ELR (cell line): ENCODE measurements at places on chromosomes 7 and 10.
A peak's percentile ranks its signal among the peaks of the same experiment; 100 is the strongest.

DNA sequence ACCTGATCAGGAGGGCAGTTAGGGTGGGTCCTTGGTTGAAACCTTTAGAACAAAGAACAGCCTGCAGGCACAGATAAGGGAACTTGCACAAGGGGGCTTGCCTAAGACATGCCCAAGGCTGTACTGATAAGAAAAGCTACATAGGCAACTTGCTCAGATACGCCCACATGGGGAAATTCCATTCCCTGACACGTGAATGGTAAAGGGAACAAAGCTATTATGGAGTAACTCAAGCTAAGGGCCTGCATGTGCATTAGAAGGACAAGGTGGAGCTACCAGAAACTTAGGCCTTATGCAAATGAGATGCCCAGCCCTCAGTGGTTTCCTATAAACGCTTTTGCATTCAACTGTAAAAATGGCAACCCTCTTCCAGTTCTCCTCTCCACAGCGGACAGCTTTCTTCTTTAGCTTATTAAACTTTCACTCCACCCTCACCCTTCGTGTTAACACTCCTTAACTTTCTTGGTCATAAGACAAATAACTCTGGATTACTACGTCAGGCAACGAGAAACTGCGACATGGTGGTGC lies 1192.1 kb upstream of the CELF2 start:
- no peak for DNase-seq

DNA sequence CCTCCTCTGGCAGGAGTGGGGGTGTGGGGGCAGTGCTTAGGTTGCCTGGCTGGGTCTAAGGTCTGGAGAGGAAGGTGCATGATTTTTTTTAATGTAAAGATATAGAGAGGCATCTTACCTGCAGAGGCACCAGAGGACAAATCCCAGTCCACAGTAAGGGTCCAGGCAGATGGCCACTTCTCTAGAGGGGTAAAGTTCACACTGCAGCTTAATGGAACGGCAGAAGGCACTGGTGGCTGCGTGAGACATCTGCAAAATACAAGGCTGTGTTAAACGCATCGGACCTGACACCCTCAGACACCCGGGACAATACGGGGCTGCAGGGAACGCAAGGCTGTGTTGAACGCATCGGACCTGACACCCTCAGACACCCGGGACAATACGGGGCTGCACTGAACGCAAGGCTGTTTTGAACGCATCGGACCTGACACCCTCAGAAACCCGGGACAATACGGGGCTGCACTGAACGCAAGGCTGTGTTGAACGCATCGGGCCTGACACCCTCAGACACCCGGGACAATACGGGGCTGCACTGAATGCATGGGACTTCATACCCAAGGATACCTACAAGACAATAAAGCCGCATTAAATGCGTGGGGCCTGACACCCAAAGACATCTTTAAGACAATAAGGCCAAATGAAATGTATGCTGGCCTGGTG lies 206.0 kb downstream of the ZMYND11 start:
- DNase-seq, result no peak

DNA sequence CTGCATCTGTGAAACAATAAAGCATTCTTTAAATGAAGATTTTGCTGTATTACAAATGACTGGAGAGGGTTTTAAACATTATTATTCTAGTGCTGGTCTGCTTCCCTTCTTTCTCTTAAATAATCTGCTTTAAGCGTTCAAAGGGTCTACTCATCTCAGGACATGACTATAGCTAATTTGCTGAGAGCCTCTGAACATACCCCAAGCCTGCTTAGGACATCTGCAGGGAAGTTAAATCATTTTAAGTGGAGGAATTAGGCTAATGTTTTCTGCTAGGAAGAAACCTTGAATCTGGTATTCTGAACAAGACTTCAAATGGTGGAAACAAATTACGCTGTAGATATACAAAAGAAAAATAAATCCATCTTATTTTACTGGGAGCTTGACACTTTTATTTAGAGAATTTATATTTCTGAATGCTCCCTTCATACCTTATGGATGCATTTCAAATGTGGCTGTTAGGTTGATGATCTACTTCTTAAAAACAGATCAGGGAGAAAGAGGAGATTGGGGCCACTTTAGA lies 124.4 kb upstream of the ITGB1 start:
- no peak for DNase-seq

DNA sequence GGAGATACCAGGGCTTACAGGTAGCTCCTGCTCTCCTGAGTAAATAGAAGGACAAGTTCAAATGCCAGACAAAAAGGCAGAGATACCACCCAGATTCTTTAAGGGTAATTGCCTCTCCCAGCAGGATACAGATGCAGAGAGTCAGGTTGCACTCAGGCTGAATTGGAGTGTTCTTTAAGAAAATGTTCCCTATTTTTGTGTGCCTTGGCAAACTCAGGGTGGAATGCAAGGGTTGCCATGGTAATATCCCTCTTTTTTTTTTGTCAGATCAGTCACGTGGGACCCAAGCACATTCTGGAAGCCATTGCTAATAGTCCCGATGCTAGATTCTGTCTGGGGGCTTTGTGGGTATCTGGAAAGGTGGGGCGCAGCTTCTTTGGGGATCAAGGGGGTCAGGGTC lies 628.0 kb downstream of the CALN1 start:
- no peak for DNase-seq

GRCh38 chr7:156466272-156466671 lies 174.3 kb upstream of the RNF32 start:
- DNase-seq, result no peak

DNA sequence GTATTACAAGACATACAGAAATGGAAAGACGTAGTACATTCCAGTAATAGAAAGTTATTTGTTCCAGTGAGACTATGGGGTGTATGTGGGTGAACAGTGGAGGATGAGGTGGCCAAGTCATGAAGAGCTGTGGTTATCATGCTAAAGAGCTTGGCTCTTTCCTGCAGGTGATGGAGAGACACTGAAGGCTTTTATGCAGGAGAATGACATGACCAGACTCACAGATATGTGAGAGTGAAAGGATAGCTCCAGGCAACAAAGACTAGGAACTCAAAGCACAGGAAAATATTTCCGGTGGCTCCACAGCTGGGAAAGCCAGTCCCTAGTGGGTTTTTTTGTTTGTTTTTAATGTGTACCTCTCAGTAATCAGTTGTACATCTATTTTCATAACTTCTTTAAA lies 133.5 kb downstream of the TSPAN12 start:
- no peak for DNase-seq

DNA sequence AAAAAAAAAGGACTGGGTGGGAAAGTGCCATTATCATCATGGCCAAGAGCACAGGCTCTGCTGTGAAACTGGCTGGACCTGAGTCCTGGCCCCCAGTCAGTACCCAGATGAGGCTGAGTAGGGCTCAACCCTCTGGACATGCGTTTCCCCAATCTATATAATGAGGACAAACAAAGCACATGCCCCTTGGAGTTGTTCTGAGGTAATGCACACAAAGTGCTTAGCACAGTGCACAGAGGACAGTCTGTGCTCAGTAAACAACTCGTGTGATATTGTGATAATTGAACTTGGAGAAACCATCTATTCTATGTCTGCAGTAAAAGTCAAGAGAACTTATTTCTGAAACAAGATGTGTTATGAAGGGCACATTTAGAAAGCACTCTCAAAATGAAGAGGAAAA lies 138.8 kb downstream of the KCNMA1 start:
- DNase-seq, result no peak

- DNase-seq, result no peak
Measured at GRCh38 chr10:95663496-95663895, 7.0 kb upstream of the ALDH18A1 start.

- peak; percentile 61 for DNase-seq
Measured at GRCh38 chr10:62637249-62638061, 167.1 kb upstream of the ADO start.

- peak; percentile 86 for DNase-seq
Measured at GRCh38 chr7:33904681-33905388, 504 bp upstream of the BMPER start.

GRCh38 chr7:26549281-26549944 lies 257.8 kb downstream of the SNX10 start:
- DNase-seq, result peak; percentile 8

GRCh38 chr7:81774551-81774950 lies 4.7 kb upstream of the HGF start:
- peak; percentile 3 for DNase-seq

DNA sequence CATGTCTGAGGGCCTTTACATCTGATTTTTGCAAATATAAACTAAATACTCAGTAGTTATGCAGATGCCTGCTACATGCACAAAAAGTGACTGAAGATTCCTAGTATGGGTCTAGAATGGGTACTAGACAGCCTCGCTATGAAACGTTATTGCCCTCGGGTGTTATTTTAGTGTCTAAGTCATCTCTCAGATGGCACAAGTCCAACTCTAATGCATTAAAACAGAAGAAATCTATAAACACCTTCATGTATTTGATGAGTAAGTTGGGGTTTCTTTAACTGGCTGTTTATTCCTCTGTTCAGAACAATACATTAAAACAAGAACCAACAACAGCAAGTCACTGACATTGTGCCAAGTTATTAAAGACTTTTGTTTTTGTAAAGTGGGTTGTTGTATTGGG lies 41.6 kb downstream of the TEX36 start:
- DNase-seq, result peak; percentile 38

DNA sequence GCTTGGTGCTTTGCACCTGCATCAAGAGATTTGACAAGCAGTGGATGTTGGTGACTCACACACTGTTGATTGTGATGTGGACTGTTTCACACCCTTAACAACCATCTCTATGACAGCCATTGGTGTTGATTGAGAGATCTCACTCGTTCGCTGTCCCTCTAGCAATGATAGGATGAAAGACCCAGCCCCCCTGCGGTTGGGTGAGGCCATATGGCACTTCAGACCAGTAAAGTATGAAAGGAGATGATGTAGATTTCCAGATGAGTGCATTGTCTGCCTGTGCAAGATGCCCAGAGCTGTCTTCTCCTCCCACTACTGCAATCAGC lies 138.7 kb upstream of the PRR15 start:
- no peak for DNase-seq

- DNase-seq, result peak; percentile 70
Measured at GRCh38 chr7:112160130-112160770, 45.9 kb downstream of the DOCK4 start.

DNA sequence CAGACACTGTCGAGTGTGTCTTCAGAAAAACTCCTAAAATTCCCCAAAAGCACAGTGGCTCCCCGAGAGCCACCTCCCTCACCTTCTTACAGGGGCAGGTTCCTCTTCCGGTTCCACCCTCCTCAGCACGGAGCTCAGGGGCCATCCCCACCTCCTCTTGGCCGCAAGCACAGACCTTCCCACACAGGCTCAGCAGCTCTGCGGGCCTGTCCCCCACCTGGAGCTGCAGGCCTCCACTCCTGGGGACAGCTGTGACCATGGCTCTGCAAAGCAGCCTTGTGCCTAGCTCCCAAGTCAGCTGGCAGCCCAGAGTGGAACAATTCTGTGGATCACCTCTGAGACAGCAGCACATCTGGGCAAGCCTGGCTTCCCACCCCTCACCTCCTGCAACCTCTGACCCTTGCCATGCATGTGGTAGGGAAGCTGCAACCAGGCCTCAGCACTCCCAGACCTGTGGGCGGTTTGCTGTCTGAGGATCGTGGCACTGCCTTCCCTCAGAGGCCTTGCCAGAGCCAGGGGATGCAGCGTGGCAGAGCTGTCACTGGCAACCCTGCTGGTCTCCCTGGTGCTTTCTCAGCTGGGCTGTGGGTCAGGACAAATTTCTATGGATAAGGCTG lies 79.7 kb downstream of the ALOX5 start:
- DNase-seq, result no peak

DNA sequence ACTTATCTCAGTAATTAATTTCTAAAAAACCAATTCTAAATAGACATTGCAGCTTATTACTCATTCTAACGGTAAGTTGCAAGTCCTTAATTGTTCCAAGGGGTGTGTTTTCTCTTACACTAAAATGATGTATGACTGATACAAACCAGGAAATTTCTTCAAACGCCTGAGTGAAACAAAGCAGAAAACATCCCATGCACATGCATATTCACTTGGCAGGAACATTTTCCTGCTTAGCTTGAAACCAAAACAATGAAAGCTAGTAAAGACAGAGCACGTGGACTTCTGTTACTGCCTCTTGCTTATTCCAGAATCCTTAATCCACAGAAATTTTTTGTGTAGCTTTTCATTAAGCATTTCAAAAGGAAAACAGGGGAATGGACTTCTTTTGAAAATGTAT lies 187.7 kb downstream of the MTERF1 start:
- no peak for DNase-seq

DNA sequence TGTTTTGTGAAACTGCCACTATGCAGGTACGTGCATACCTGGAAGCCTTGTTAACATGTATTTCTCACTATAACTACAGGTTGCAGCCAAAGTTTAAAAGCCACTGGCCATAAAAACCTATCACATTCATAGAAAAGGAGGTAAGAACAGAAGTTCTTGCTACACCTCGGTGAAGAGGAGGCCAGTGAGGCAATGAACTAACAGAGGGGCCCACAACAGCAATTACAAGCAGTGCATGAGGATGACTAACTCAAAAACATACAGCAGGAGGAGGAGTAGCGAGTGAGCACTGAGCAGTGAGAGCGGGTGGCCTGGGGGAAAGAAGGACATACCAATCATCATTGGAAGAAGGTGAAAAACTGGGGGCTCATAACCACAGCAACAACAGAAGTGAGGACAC lies 51.6 kb downstream of the NUDCD3 start:
- DNase-seq, result peak; percentile 56

DNA sequence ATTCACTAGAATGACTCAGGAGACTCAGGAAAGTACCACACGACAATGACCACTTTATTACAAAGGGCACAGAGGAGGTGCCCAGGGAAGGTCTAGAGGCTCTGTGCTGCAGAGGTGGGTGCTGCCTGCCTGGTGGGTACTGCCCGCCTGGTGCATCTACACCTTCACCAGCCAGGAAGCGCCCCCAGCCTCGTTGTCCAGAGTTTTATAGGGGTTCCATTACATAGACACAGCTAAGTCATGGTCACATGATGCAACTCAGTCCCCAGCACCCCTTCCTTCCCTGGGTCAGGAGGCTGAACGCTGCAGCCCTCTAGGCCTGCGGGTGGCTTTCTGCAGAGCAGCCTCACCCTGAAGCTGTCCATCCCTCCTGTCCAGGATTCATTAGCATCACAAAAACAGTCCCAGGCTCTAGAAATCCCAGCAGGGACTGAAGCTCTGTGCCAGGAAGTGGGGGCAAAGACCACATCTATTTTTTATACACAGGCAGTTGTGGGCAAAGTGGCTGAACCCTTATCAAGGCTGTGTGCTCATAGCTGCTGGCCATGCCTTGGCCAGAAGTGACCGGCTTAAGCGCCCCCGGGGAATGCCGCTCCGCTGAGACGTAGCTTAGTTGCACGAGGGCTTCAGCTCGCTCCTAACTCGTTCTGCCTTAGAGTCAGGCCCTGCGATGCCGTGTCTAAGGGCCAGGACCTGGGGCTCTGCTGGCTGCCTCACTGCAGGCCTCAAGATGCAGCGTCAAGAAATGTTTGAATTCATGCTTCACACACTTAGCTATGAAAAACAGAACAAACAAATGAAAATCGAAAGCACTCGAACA lies 219.0 kb downstream of the GLRX3 start:
- no peak for DNase-seq
